ENCODE measurements at places on chromosomes 3 and 15.

DNA sequence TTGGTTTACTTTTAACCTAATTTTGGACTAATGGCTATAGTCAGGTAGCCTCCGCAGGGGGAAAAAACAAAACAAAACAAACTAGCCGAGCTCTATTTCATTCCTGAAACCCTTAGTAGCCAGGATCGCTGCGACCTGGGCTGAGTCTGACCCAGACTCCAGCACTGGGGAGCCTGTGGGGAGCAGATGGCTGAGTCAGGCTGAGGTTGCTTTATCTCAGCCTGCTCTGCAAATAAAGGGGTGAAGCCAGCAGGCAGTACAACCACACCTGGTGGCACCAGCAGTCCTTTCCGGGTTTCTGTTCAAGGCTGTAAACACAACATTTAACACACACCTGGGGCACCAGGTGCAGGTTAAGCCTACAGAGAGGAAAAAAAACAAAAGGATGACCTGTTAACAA, 27.3 kb downstream of the ABHD2 start:
- DNase-seq = peak; percentile 54

DNA sequence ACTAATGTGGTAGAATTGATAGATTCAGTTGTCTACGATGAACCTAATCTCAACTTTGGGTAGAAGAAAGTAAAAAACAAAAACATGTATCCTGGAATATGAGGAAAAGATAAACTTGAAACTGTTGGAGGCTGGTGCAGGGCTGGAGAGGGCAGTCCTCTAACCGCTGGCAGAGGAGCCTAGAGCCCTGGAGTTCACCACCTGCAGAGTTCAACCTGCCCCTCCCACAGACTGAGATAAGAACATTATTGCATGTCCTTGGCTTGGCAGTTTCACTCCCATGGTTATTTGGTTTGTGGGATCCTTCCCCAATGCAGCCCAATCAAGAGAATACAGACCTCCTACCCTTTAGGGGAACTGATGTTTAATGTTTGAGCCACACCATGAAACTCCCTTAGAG, 53.2 kb upstream of the GATM start:
- DNase-seq = no peak

DNA sequence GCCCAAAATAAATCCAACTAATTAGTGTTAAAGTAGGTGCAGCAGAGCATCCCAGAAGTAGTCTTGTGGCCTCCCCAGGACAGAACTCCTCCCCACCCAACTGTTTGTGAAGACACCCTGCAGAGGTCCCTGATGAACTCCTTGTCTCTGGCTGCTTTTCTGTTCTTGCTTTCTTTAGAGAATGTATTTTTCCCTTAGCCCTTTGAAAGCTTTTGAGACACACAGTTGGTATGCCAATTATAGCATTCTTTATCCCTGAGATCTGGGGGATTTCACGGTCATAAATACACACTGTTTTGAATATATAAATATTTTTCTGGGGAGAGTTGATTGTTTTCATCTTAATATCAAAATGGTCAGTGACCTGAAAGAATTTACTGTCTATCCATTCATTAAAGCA, 9.8 kb downstream of the TFG start:
- DNase-seq = no peak

DNA sequence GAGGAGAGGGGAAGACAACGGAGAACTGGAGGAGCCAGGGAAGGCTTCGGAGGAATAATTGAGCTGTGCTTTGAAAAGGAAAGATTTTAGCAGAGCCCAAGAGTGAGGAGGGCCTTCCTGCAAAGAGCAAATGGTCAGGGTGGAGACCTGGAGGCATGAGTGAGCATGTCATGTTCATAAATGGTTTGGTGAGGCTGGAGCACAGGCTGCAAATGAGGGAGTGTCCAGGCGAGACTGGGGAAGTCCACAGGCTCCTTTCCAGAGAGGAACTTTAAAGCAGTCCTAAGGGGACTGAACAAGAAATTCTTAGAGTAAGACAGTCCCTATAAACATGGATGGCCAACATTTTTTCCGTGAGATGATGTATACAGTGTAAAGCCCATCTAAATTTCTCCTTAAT, 108.8 kb downstream of the THSD4 start:
- no peak for DNase-seq

DNA sequence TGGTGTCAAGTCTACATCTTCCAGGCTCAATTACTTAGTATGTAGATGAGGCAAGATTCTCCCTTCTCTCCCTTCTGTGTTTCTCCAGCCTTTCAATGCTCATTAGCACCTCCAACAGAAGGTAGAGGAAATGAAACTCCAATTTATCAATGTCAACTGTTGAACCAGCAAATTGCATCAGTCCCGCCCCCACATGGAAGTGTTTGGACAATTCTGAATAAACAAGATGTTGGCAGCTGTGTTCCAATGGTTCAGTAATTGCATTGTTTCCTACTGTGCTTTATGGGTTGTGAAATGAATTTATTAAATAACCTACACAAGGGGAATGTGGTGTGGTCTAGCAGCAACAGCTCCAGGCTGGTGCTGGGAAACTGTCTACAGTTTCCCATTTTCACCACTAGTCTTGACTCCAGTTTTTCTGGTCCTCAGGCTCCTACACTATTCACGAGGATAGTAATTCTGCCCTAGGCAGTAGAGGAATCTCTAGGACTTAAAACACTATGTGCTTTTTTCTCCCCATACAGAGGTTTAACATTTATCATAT, 91.9 kb downstream of the MB21D2 start:
- DNase-seq = peak; percentile 67

DNA sequence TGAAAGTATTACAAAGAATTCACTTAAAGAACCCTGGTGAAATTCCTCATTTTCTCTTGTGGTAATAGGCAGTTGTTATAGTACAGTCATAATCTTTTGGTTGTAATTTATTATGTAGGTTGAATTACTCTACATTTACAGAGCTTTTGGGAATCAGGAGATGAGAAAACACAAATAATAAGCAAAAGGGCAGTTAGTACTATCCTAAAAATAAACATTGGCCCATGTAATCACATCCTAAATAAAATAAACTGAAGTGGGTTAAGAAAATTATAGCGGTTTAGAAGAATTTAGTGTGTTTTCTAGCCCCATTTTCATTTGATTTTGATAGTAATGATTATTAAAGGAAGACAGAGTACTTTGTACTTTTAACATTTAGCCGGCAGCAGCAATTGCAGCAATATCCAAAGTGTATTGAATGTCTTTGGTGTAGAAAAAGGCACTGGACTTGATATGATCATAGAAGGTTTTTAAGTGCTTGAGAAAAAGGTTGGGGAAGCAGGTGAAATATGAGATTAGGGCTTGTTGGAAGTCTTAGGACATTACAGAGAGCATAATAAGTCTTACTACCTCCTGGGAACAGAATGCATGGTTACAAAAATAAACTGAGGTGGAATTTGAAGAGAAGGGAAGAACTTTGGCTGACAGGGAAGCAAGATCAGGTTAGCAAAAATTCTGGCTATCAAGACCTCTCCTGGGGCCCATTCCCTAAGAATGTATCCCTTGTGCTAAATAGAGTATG, 79.9 kb downstream of the MBNL1 start:
- peak; percentile 50 for DNase-seq

GRCh38 chr15:93417156-93417555, 328.1 kb upstream of the RGMA start:
- no peak for DNase-seq

GRCh38 chr3:185552358-185552877, at the start of gene LIPH:
Gene LIPH (minus strand): TSS chr3:185552588. CDS start chr3:185552471, 117 bp downstream.
- peak; percentile 71 for DNase-seq

DNA sequence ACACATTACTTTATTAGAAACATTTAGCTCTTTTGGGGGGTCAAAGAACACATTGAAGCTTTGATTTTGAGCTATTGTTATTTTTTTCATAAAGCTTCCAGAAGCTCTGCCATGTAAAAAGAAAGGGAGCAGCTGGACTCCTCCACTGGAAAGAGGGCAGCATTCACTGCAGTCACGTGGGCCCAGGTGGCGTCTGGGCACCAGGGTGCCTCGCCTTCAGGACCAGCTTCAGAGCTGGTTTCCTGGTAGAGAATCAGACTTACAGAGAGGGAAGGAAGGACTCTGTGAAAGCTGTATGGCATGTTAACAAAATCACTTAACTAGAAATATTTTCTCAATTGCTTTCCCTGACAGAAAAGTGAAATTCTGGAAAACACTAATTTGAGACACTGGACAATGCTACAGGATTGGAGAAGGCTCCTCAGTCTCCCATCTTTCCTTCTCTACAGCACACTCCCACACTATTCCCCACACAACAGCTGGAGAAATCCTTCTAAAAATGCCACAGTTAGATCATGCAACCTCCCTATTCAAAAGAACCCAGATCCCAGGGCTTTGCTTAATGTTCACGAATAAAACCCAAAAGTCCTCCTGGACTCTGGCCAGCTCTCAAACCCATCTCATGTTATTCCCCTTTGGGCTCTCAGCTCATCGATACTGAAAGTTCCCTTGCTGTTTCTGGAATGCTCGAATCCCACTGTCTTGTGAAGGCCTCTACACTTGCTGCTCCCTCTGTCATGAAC, 83.2 kb downstream of the NFKBIZ start:
- DNase-seq = no peak

DNA sequence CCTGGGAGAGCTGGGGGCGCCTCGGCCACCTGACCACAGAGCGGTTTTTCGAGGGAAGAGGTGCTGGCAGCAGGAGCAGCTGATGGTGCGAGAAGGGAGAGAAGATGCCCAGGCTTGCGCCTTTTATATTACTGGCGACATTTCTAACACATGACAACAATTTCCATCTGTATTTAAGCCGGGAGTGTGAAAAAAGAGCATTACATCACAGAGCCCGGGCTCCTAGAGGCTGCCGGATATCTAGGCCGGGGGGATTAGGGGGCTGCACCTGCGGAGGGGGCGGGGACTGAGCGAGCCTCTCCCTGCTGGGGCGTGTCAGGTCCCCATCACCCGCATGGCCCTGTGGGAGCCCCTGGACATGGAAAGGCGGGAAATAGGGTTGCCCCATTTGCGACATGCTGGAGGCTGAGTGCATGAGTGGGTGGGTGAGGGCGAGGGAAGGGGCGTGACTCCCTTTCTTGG, 440.7 kb downstream of the MAGI1 start:
- no peak for DNase-seq

DNA sequence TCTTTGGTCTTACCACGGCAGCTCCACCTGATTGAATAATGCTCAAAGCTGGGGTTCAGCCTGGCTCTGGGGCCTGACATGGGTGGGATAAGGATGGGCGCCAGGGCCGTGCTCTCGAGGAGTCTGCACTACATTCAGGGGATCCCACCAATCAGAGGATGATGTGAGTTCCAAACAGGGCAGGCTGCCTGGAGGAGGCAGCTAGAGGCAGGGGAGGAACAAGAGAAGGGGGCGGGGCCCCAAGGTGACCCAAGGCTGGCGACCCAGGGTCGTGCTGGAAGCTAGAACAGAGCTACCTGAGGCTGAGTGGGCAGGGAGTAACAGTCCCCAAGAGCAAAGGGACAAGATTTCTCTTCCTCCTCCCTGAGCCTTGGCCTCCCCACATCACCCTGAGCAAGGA, 56.1 kb downstream of the PCSK6 start:
- DNase-seq = no peak

DNA sequence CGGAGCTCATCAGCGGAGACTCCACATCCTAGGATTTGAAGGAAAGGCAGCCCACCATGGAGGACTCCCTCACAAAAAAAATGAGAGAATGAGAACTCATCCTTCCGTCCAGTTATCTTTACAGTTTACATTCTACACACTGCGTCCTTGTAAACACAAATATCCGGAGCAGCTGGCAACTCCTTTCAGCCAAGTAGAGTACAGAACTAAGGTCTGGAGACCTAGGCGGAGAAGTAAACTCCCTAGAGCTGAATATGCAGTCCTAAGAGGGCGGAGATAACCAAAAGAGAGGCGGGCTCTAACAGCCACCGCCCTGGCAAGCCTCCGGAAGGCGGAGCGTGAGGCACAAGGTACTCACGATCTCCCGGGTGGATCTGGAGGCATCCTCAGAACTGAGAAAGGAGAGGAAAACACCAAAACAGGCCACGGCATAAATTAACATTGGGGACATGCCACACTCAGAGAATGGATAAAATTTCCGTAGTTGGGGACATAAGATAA, 924 bp upstream of the SIN3A start:
- peak; percentile 81 for DNase-seq

DNA sequence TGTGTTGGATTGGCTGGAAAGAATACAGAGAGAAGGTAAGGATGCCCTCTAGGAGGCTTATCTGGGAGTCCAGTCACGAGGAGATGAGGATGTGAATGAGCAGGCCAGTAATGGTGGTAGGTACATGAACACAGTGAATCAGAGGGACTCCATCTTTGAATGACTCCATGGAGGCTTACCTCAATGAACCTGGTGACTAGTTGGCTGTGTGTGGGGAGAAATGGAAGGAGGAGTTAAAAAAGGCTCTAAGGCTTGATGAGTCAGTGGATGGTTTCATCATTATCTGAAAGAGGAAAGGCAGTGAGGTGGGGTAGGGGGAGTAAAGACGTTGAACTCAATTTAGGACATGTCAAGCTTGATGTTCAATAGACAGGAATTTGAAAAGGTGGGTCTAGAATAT, 61.1 kb downstream of the KCNAB1 start:
- DNase-seq = peak; percentile 48

DNA sequence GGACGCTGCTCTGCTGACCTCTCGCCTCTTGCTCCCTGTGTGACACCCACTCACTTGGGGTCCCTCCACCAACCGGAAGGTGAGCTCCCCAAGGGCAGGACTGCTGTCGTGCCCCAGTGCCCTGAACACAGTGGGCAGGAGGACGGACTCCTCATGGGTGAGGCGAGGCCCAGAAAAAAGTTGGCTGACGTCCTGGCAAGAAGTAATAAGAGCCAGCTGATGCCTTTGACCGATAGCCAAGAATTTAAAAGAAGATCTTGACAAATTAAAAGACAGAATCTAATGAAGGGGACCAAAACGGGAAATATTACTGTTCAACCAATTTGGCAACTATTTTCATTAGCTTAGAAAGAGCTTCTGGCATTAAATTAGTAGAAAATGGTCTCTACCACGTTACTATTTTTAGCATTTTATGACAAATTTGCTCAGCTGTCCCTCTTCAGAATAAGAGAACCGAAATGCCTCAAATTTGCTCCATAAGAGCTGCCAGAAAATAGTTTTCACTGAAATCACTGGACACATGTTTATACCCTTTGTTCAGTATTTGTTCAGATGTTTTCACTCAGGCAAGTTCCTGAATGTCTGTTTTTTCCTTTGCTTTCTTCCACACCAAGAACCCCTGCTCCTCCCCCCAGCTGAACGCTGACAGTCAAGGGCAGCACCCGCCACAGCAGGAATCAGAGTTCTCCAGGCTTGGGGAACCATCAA, 60.5 kb downstream of the XXYLT1 start:
- DNase-seq = peak; percentile 81

GRCh38 chr3:190120269-190121060, at the start of gene P3H2:
Gene P3H2 (minus strand): TSS chr3:190120897. CDS start chr3:190120731, 166 bp downstream.
- peak; percentile 96 for DNase-seq

- DNase-seq = peak; percentile 45
These were observed 156.9 kb upstream of the PRICKLE2 start for GRCh38 chr3:64382153-64382552.

DNA sequence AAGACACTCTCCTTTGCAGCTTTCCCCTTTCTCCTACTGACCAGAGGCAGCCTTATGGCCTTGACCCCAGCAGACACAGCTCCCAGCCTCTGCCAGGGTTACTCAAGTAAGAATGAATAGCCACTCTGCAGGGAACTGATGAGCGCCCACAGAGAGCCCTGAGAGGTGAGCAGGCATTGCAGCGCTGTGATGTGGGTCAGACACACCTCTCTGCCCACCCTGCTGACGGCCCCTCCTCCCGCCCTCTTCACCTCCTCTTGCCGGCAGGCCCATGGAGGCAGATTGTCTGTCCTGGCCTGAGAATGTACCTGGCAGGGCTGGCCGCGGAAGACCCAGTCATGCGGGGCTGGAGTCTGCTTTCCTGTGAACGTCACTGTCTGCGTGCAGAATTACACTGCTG, 512.6 kb upstream of the PPP2R3A start:
- no peak for DNase-seq

Data from iris pigment epithelial cell (primary cell).